ENCODE measurements at places on chromosomes 4 and X.

DNA sequence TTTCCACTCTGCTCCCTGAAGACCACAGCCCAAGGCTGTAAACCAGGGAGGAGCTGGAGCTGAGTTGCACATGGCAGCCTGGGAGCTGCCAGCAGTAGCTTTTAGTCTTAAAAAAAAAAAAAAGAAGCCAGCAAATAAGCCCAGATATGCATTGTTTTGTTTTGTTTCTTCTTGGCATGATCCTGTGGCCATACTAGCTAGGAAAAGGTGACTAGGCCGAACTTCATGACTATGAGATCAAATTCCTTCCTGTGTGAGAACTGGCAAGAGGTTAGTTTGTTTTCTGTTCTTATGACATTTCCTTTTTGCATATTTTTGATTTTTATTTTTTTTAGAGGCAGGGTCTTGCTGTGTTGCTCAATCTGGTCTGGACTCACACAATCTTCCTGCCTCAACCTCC lies 323.3 kb downstream of the DCTD start:
- no peak for DNase-seq

DNA sequence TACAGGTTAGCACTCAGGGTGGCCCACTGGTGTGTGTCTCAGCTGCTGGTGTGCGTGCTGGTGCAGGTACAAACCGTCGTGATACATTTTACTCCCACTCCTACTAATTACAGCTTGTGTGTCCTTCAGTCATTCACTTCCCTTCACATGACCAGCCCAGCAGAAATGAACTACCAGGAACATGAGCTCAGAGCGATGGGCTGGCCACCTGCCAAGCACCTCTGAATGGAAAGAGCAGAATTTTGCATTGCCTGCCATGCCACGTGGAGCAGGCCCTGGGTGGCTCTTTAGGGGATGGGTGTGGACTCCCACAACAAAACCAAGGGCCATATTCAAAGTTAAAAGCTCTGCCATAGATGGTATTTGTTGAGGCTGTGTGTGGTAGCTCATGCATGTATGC lies 58.9 kb upstream of the PGM2 start:
- DNase-seq: peak; percentile 90

DNA sequence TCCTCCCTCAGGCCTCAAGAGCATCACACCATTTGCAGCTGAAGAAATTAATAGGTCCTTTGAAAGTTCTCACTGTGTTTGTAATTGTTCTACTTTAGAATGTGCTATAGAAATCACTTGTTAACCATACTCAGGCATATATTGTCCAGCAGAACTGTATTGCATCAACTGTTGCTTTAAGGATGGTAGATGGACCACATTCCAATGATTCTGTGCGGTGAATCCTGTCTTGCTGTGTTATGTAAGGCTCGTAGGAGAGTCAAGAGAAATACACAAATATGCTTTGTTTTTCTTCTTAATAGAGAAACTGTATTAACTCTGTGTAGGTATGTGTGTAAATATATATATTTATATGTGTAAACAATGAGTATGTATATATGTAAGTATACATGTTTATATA lies 6.3 kb upstream of the ADGRA3 start:
- DNase-seq: no peak

DNA sequence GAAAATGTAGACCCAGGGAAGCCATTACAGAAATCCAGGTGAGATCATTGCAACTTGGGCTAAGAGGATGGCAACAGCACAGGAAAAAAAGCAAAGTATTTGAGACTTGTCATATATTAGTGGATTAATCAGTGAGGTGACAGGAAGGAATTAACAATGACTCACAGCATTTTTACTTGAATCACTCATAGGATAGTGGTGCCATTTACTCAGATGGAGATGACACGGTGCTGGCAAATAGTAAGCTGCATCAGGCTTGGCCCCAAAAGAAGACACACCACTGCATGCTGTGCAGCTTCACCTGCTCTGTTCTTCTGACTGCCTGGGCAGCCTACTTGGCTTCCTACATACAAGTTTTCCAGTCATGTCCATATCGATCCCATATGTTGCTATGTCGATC lies 144.8 kb downstream of the FRYL start:
- no peak for DNase-seq

DNA sequence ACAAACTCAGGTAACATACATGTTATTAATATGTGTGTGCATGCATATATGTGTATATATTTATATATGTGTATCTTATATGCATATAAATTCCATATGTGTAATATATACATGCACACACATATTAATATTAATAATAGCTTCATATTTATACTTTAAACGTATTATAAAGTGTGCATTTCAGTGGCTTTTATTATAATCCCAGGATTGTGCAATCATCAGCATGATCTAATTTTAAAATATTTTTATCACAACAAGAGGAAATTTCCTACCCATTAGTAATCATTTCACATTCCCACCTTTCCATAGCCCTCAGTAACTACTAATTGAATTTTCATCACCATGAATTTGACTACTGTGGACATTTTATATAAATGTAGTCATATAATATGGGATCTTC lies 2211.9 kb upstream of the TENM3 start:
- DNase-seq: no peak

DNA sequence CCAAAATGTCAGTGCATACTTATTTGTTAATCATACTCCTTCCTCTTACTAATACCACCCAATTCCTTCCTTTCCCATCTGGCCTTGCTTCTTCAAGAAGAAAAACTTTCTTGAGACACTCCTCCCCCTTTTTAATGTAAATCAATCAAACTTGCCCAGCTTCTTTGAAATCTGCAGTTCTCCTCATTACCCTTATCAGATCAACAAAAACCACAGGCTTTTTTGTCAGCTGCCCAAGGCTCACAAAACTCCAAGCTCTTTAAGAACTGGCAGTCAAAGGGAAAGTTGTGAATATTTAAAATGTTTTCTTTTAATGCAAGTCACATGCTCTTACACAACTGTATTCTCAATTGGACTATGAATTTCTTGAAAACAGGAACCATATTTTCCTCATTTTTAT lies 11.3 kb upstream of the MYOZ2 start:
- DNase-seq: no peak

DNA sequence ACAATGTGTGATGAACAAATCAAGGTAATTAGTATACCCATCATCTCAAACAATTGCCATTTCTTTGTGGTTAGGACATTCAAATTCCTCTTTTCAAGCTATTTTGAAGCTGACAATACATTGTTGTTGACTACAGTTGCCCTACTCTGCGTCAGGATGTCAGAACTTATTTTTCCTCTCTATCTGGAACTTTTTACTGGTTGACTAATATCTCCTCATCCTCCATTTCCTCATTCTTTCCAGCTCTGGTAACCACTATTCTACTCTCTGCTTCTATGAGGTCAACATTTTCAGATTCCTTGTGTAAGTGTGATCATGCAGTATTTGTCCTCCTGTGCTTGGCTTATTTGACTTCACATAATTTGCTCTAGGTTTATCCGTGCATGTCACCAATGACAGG lies 240.5 kb upstream of the HS3ST1 start:
- no peak for DNase-seq

- DNase-seq: no peak
Observed at GRCh38 chr4:76060506-76060905, 14.0 kb upstream of the ART3 start.

GRCh38 chr4:96913441-96914080 lies 1073.7 kb downstream of the PDHA2 start:
- no peak for DNase-seq

- DNase-seq: no peak
Observed at GRCh38 chr4:105122350-105122749, 24.3 kb upstream of the TET2 start.

GRCh38 chr4:22911285-22911684 lies 218.5 kb downstream of the GBA3 start:
- DNase-seq: no peak

GRCh38 chr4:122636697-122637096 lies 15.8 kb upstream of the IL21 start:
- DNase-seq: no peak

DNA sequence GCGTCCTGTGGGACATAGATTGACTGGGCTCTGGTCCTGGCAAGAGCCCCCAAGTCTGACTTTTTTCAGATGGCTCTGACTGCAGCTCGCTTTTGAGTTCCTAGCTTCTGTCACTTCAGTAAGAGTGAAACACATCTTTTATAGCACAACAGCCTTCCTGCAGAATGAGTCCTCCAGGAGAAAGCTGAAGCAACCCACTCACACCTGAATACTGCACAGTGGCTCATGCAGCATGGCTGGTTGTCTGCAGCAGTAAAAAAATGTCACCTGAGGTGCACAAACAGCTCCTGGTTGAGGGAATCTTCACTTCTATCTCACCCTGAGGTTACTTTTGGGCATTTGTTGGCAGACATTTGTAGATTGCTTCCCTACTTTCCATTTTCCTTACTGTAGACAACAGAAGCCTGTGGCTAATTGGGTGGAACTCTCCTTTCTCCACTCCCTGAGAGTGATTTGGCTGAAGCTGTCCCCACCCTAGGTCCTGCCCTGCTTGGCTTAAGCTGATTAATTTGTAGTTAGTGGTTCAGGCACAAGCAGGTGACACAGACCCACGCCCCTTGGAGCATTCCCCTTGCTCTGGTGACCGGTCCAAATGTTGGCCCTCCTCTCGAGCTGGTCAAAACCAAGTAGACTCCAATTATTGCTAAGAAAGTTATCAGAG lies 99.7 kb downstream of the NPNT start:
- no peak for DNase-seq

DNA sequence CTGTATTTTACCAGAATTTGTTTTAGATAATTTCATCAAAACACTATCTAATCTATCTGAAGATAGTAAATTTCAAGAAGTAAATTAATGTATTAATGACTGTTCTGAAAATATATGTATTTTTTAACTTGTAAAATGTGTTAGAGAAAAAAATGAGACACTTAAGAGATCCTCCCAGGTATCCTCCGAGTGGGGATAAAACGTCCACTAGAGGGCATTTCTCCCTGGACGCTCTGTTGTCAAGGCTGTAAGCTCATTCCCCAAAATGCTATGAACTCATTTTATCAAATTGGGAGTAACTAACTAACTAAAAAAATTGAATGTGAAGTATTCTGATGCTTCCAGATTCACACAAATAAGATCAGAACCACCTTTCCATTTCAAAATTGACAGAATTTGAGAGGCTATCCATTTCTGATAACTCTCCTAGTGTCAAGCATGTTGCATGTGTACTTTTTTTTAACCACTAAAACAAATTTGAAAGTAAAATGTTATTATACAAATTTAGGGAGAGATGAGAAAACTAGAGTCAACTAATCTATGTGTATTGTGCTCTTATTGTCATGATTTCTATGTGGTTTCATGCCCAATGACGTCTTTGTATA lies 337.3 kb upstream of the HS3ST1 start:
- peak; percentile 2 for DNase-seq

- DNase-seq: peak; percentile 25
Observed at GRCh38 chr4:6962211-6963041, 52.8 kb downstream of the TBC1D14 start.

- DNase-seq: no peak
Observed at GRCh38 chr4:134747108-134747805, 545.7 kb upstream of the PABPC4L start.

GRCh38 chrX:154131955-154132354 lies 12.1 kb upstream of the OPN1LW start:
- no peak for DNase-seq

All from NCI-H2029 (cell line).